Kidney tubule cell (primary cell): ENCODE measurements at places on chromosomes 2 and 18.
A peak's percentile ranks its signal among the peaks of the same experiment; 100 is the strongest.

DNA sequence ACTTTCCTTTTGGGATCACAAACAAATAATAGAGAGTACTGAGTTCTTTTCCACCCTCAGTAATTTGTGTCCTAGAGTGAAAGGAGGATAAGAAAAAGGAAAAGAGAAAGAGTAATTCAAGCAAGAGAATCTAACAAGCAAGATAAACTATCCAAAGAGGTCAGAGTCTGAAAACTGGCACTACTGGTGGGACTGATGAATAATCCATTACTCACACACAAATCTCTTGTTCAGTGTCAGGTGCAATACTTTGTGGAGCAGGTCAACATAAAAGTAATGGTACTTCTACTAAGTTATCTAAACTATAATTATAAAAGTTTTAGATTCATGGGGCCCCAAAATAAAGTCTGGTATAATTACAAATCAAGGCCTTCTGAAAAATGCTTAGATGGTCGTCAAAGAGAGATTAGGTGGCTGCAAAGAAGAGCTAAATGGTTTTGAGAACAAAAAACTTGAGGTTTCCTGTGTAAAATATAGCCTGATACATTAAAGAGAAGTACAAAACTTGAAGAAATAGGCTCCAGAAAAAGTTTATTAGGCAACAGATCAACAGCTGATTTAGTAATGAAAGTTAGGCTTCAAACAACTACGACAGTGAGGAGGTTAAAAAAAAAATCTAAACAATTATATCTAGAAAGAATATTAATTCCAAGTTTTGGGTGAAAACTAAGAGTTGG lies 109.4 kb downstream of the BAZ2B start:
- peak; percentile 65 for DNase-seq

GRCh38 chr2:55843096-55843993 lies 80.2 kb downstream of the EFEMP1 start:
- peak; percentile 79 for DNase-seq

DNA sequence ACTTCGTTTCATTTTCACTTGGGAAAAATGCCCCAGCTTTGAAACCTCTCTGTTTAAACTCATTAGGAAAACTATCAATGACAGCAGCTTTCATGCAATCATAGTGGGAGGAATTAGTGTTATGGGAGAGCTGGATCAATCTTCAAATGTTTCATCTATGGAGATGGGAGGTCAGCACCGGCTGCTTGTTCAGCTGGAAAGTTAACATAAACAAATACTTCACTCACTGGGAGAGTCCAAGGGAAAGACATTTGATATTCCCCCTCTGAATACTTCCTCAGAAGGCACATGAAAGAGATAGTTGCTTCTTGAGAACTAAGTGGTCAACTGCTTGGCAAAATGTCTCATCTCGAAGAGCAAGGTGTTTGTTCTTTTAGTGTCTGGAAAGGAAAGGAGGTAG lies 7.3 kb downstream of the LYPD1 start:
- DNase-seq: no peak

DNA sequence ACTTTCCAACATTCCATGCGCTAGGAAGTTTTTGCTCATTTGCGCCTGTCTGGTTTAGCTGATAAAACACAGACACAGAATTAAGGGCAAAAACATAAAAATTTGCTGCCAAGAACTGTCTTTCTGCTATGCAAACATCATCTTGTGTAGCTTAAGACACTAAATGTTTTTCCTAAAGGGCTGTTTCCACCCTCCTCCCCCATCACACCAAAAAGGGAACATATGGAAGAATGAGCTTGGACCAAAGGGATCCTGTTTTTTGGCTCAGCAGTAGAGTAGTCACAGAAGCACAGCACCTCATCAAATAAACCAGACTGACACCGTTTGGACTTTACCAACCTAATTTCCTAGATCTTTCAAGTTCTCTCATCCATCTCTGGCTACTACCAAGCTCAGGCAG lies 210.1 kb downstream of the ZNF521 start:
- DNase-seq: no peak

GRCh38 chr2:147923846-147924245 lies 79.0 kb downstream of the ACVR2A start:
- no peak for DNase-seq

DNA sequence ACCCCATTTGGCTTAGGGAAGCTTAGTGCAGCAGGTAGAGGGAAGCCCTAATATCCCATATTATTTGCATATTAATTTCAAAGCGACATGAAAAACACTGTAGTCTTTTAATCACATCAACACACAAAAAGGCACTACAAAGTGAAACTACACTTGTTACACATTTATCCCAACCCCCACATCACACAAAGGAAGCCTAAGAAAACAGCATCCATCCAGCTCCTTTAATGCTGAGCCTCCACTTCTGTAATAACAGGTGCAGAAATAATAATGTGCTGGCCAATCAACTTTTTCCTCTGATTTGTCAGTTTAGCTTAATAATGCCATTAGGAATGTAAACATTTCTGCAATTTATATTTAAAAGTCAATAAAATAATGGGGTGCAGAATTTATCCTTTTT lies 274.0 kb downstream of the TCF4 start:
- DNase-seq: no peak

DNA sequence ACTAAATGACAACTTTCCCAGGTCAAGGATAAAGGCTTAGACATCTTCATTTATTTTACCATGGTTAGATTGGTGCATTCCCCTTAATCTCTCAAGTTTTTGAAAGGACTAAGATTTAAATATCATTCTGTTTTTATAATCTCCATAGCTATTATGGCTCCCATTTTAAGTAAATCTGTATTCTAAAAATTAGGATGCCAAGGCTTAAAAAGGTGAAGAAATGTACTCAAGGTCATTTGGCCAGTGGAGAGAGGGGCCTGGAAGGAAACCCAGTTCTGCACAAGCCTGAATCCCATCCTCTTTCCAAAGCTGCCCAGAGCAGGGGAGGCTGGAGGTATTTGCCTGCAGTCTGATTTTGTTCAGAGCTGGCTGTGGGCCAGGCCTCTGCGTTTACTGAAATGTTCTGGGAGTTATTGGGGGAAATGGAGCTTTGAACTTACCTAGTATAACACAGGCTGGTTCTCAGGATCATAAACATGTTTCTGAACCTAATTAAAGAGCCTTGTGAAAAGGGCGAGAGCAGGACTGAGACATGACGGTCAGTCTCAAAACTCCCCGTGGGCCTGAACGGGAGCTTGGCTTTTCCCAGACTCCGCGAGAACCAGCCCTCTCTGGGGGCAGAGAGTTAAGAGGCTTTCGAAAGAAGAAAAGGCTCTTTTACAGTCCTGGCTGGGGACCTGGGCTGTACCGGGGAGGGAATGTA lies 85.6 kb downstream of the DDX1 start:
- DNase-seq: no peak
